Stimulated activated CD8-positive, alpha-beta memory T cell treated with anti-CD3 and anti-CD28 coated beads, Interleukin-7, amount 100 ng/mL, for 1 hour (primary cell): ENCODE measurements at places on chromosomes 1 and 21.

DNA sequence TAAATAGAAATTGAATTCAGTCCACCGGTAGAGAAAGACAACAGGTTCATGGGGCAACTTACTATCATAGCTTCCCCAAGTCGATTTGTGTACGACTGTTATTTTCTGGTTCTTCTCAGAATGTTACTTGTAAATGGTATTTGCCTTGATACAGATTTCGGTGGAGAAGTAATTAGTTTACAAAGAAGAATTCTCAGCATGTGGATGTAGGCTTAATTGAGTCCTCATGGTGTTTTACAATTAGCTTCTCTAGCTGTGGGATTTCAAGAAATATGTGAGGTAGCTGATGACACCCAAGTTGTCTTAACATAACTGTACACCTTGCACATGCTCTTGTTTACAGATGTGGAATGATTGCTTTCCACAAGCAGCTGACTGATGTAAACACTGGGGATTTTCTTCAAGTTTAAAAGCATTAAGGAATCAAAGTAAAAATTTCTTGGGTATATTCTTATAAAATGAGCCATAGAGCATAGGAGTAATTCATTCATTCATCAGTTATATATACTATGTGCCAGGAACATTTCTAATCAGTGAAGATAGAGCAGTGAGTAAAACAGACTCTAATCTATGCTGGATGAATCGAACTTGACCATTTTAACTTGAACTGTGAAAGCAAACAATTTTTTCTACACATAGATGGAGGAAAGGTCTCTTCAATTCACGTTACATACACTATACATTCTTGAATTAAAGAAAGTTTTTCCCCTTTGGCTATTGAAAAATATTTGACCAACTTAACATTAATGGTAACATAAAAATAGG is 1.4 kb downstream of the MACO1 start:
- DNase-seq = no peak

DNA sequence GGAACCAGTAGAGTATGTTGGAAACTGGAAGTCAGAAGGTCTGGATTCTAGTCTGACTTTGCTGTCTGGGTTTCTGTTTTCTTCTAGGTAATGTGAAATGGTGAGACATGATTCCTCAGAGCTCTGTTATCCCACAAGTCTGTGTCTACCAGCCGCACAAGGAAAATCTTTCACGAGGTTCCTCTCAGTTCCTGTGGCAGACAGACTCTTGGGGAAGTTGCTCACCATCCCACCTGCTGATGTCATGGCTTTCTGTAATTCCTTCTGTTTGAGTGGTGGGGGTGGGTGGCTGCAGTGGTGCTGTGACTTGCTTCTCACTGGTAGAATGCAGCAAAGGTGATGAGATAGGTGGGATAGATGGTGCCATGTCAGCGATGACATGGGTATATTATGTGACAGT is 17.1 kb upstream of the SCMH1 start:
- DNase-seq = no peak

GRCh38 chr1:81186261-81186660 is 614.5 kb upstream of the ADGRL2 start:
- DNase-seq = no peak

DNA sequence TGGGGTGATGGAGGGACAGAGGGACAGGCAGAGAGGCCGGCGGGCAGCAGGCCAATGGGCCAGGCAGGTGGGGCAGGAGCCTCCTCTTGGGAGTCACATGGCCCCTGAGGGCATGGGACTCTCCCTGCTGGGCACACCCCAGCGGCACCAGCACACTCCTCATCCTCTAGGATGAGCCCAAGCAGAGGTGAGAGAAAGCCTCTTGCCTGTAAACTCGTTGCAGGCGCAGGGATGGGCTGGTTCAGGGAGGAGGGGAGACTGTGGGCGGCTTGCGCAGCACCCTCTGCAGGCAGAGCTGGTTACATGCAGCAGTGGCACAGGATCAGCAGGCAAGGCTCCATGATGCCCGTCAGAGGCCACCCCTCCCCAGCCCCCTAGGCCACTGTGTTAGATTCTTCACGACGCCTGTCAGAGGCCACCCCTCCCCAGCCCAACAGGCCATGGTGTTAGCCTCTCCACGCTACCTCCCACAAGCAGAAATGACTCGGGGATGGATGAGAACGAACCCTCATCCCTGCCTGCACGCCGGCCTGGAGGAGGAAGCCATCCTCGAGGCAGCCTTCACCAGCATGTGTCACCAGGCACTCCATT is 209.7 kb upstream of the VAMP3 start:
- DNase-seq = no peak

DNA sequence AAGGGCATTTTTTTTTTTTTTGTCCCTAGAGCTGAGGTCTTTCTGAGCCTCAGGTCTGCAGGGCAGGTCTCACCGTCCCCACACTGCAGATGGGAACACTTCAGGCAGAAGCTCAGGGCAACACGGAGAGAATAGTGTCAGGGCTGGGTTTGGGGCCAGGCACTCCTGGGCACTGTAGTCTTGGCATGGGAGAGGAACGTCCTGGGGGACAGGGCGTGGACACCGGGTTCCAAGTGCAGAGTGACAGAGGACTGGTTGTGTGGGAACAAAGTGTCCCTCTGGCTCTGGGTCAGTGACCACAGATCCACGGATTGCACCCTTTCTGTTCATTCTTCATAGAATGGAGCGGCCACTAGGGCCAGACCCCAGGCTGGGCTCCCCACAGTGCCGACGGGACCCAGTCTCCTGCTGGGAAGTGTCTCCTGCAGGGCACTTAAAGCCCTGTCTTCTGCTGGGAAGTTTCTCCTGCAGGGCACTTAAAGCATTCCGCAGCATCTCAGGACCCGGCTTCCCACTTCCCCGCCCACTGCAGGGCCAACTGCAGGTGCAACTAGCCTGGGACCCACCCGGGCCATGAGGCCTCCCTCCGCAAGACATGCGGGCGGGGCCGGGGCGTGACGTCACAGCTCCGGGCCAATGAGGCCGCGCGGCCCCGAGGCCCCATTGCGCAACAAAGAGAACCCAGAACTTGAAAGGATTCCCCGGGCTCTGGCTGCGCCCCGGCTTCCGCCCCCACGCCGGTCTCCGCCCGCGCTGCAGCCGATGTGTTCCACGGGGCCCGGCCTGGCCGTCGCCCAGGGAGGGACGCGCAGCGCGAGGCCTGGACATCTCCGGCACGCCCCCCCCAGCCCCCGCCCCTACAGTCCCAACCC is 1.2 kb downstream of the GPR153 start:
- peak; percentile 58 for DNase-seq

DNA sequence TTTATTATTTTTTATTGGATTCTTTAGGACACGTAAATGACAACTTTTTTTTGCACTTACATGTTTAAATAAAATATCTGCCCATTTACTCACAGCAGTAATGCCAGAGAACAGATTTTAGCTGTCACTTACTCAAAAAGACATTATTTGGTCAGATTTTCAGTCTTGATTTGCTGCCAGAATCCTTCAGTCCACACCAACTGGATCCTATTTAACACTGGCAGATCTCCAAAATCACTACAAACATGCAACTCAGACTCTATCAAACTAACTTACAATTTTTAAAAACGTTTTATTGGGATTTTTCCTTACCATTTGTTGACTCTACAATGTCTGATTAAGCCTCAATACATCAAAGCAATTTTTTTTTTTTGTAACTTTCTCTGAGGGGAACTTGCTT is 11.1 kb downstream of the ATP6V1G3 start:
- DNase-seq = no peak

GRCh38 chr1:21499283-21499950 is 9.8 kb upstream of the ALPL start:
- DNase-seq = no peak

- DNase-seq = no peak
Measured at GRCh38 chr1:63322944-63323864, 837 bp downstream of the FOXD3 start.

GRCh38 chr1:218665221-218665620 is 320.1 kb downstream of the TGFB2 start:
- no peak for DNase-seq

DNA sequence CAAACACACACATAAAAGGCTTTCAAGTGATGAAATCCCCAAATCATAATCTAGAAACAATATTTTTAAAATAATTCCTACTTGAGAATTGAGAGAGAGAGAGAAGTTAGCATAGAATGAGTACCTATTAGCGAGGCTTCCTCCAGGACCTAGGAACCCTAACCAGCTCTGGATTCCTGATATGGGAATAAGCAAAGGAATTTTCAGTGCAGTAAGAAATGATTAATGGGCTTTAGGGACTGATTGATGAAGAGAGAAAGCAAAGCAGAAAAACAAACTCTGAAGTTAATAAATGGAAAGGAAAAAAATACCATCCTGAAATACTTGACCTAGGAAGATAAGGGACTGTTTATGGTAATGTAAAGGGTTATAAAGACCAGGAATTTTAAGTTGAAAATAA is 60.6 kb downstream of the WARS2 start:
- no peak for DNase-seq

- DNase-seq = no peak
Measured at GRCh38 chr21:20187028-20187427, 811.2 kb upstream of the NCAM2 start.

DNA sequence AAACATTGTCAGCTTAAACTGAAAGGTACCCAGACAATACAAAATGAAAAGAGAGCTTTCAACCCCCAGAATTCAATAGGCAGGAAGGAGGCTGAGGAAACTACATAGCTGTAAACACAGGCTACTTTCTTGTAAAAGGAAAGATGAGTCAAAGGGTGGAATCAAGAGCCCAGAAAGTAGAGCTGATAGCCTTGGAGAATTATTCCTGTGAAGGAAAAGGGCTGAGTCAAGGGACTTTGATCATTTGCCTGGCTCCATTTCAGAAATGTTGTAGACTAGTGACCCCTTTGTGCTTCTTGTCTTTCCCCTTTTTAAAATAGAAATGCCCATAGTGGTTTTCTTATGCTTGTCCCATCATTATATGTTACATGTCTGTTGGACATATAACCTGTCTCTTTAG is 597.6 kb downstream of the ADGRL2 start:
- no peak for DNase-seq

DNA sequence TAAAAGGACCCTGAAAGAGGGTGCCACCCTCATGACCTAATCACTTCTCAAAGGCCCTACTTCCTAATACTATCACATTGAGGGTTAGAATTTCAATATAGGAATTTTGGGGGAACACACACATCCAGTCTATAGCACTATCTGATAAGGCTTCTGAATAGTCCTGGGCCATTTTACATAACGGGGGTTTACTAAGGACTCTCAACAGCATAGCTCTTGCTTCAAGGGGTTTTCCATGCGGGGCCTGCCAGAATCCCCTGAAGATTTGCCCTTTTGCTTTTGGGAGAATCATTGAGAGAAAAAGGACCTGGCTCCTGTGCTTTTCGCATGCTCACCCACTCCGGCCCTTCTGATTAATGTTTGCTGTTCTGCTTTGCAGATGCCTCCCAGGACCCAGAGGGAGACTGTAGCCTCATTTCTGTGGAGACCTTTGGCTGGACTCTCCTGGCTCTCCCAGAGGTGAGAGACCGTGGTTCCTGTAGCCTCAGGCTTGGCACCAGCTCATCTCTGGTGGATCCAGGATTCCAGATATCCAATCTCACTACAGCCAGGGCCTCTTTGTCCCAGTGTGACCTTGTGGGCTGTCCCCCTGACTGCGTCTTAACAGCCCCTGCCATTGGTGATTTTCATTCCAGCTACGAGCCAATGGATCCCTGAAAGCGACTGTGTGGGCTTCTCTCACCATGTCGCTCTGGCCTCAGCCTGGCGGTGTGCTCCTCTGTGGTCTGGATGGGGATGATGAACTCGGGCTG is 72.6 kb downstream of the DDR2 start:
- no peak for DNase-seq

DNA sequence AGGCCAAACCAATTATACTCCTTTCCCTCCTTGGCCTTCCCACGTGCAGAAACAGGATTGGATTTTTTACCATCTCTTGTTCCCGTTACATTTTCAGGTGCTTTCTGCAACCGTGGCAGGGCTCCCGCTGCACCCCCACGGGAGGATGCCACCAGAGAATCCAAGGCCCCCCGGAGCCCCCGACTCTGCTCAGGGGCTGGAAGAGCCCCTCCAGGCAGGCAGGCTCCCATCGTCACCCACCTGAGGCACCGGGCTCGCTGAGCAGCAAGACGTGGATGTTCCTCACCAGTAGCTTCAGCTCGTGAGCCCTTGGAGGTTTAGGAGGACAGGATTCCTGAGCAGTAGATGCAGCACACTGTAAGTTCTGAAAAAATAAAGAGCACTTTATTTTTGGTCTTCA is 35.2 kb upstream of the PRDM15 start:
- no peak for DNase-seq

DNA sequence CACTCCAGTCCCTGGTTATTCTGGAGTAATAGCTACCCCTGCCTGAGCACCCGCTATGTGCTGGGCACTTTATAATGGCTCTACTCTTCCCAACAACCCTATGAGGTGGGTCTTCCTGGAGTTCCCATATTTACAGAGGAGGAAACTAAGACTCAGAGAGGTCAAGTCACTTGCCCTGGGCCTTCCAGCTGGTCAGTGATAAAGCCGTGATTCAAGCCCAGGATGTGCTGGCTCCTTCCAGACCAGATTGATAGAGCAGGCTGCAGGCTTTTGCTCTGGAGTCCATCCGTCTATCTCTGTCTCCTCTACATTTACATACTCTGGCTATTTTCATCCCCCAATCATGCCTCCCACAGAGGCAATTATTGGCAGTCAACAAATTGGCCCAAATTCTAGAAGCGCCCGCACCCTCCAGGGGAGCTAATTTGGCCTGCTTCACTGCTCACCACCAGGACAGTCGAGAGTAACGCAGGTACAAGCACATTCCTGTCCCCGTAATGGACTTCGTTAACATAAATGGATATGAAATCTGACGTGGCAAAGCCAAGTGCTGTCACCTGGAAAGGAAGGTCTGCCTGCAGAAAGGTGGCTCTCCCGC is 39.8 kb upstream of the SELENON start:
- no peak for DNase-seq

DNA sequence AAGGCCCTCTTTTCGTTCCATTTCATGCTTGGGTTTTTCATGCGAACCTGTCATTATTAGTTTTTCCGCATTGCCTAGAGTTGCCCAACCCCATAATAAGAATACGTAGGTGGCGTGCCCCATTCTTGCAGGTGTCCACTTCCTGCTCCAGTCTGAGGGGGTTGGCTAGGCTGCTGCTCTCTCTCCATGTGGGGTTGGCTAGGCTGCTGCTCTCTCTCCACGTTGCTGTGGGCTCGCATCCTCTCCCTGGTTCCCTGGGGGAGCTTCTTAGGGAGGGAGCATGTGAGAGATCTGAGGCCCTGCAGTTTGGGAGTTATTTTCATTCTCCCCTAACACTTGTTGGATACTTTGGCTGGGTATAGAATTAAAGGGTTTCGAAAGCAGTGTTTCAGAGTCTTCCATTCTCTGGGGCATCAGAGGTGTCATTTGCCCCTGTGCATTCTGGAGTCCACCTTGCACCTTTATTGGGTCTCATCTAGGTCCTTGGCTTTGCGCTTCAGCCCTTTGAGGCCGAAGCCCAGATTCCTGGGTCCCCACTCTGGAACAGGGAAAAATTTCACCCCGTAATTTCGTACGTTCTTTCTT is 8.6 kb downstream of the C1orf35 start:
- DNase-seq = no peak

DNA sequence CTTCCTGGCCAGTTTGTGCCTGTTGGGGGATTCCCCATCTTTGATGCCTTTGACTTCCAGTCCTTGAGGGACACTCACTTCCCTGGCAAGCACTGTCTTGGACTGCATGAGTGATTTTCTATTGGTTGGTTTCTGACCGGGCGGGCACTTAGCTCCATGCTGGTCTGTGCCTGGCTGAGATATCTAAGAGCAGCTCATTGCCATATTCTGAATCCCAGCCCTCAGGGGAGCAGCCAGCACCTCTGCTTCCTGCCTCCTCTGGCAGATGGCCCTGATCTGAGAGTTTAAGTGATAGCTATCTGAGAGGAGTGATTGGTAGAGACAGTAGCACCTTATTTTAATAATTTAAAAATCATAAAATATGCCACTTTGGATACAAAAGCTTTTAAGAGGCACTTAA is 52.5 kb downstream of the DISC1 start:
- no peak for DNase-seq

GRCh38 chr1:8472668-8473067 is 154.8 kb downstream of the SLC45A1 start:
- no peak for DNase-seq
